ENCODE measurements at places on chromosomes 4 and X. TPM values are rescaled to one million over a fixed set of nuclear protein-coding genes. Genes with fewer than 3 reads are reported as not detected.

Gene PRRG1
- total RNA-seq: not detected

Gene SPIN3
- total RNA-seq: 21.5 TPM

Gene HSD17B13
- total RNA-seq: 0.94 TPM

Gene PHOX2B
- total RNA-seq: not detected

Gene BRS3
- not detected for total RNA-seq

Gene NEUROG2
- total RNA-seq: not detected

Gene PPP4R3C
- not detected for total RNA-seq

Gene GAGE2A
- total RNA-seq: not detected

Gene ALB
- total RNA-seq: 0.88 TPM

Gene MBTPS2
- total RNA-seq: 6.4 TPM

DNA sequence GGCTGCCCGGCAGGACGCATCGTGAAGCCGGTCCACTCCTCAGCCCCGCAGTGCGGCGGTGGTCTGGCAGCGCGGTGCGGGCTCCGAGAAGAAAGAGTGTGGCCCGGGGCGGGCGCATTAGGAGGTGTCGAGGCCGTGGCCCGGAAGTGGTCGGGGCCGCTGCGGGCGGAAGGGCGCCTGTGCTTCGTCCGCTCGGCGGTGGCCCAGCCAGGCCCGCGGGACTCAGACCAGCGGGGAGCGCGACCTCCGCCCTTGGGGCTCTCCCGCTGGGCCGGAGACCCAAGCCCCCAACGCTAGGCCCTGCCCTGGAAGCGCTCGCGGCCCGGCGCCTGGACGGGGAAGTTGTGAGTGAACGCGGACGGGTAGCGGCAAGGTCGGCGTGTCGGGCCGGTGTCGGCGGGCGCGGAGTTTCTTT, 60.0 kb downstream of the HS3ST1 start:
- H3K4me1 ChIP-seq: no peaks in the 10 kb centered on the region
- peaks cover 8% of the 10 kb centered on the region for H3K36me3 ChIP-seq
- DNase-seq: no peak
- H3K4me3 ChIP-seq: no peak overlapping the region
- peaks cover 15% of the 10 kb centered on the region for H3K27me3 ChIP-seq

GRCh38 chr4:740656-741282, 35.1 kb downstream of the PCGF3 start:
- no peak overlapping the region for H3K27ac ChIP-seq
- no peak for DNase-seq
- H3K27me3 ChIP-seq: no peaks in the 10 kb centered on the region
- no peaks in the 10 kb centered on the region for H3K4me1 ChIP-seq
- H3K4me3 ChIP-seq: no peak overlapping the region

DNA sequence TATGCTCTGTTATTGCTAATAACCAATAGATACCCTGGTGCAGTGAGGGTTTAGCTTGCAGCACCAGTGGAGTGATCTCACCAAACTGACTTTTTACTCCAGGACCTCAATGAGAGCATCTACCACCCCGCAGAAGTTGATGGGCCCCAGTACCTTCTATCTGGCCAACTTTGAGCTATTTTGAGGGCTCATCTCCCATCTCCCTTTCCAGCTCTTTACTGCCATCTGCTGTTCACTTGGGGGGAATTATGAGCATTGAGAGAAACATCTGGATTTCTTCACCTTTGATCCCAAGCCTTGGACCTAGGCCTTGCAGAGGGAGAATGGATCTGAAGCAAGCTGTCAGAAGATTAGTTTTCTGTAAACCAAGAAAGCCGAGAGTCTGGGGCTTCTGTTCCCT, 143.6 kb downstream of the TMEM164 start:
- H3K4me1 ChIP-seq: no peaks in the 10 kb centered on the region
- DNase-seq: peak; percentile 5
- no peak overlapping the region for H3K4me3 ChIP-seq
- H3K36me3 ChIP-seq: peaks cover 23% of the 10 kb centered on the region
- no peaks in the 10 kb centered on the region for H3K27me3 ChIP-seq
- H3K27ac ChIP-seq: no peak overlapping the region

GRCh38 chr4:159006202-159006601, 96.7 kb upstream of the RAPGEF2 start:
- H3K27me3 ChIP-seq: peaks cover 9% of the 10 kb centered on the region
- no peak overlapping the region for H3K4me3 ChIP-seq
- no peak for DNase-seq
- H3K36me3 ChIP-seq: no peaks in the 10 kb centered on the region

DNA sequence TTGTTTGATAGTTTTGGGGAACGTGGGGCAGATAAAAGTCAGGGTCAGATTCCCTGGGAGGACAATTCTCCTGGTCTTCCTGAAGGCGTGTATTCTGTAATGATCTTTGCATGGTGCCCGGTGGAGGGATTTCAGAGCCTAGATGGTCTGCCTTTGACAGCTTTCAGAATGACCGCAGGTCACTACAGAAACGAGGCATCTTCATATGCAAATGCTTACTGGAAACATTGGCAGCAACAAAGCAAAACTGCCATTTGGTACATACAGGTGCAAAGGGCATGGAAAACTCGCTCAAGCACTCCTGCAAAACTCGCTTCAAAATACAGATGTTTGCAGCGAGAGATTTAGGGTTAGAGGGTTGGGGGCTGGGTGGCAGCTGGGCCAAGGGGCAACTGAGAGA, 8.8 kb downstream of the C4orf50 start:
- H3K27ac ChIP-seq: no peak overlapping the region

DNA sequence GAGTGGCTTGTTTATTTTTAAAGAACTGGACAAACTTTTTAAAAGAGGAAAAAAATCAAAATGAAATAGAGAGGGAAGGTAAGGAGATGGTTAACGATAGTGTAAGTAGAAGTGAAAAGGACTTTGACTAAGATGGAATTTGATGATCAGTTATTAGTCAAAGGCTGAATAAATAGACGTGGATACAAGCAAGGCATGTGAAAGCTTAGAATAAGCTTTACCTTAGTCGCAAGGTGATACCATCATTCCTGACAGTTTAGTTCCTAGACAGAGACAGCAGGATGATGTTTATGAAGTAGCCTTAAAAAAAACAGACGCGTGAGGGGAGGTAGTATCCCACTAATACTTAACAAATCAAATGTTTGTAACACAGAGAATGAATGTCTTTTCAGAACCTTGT, 97.3 kb downstream of the PALLD start:
- no peak for DNase-seq
- H3K4me1 ChIP-seq: peaks cover 2% of the 10 kb centered on the region
- H3K27ac ChIP-seq: no peak overlapping the region
- H3K4me3 ChIP-seq: no peak overlapping the region
- no peaks in the 10 kb centered on the region for H3K27me3 ChIP-seq
- no peaks in the 10 kb centered on the region for H3K36me3 ChIP-seq

- H3K27me3 ChIP-seq: no peaks in the 10 kb centered on the region
- H3K4me1 ChIP-seq: peaks cover 2% of the 10 kb centered on the region
- H3K27ac ChIP-seq: no peak overlapping the region
- no peak overlapping the region for H3K4me3 ChIP-seq
Observed at GRCh38 chr4:123699880-123700771, 303.5 kb downstream of the SPRY1 start.

DNA sequence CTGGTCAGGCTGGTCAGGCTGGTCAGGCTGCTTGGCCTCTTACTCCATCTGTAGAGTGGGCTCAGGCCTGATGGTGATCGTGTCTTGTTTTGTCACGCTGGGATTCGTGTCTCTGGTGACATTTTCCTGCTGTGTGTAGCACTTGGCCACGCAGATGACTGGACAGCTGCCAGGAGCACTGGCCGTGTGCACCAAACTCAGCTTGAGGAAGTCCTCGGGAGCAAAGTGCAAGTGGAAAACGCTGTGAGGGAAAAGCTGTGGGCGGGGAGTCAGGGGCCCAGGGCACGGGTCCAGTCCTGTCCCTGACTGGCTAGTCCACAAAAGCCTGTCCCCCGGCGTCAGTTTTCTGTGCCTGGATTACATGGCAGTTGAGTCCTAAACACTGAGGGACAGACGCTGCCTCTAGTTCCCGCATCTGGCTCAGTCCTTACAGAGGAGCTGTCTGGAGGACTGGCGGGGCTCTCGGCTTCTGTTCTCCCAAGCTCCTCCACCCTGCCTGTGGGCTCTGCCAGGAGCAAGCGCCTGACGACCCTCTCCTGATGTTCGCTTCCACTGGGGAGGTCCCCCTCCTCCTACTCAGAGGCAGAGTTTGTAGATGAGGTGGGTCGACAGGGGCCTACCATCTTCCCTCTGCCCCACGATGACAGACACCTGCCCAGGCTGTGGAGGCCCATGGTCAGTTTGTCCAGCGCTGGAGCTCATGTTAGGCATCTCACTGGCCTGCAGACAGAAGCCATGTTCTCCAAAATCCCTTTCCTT, 35.9 kb upstream of the GRPEL1 start:
- H3K4me3 ChIP-seq: peak overlapping the region; percentile 95
- H3K27ac ChIP-seq: peak overlapping the region; percentile 65
- peak; percentile 16 for DNase-seq
- H3K36me3 ChIP-seq: no peaks in the 10 kb centered on the region
- no peaks in the 10 kb centered on the region for H3K27me3 ChIP-seq

GRCh38 chr4:2753436-2753835, 2.7 kb downstream of the TNIP2 start:
- H3K36me3 ChIP-seq: no peaks in the 10 kb centered on the region
- no peak overlapping the region for H3K4me3 ChIP-seq
- H3K27ac ChIP-seq: no peak overlapping the region
- H3K27me3 ChIP-seq: no peaks in the 10 kb centered on the region
- peaks cover 44% of the 10 kb centered on the region for H3K4me1 ChIP-seq

DNA sequence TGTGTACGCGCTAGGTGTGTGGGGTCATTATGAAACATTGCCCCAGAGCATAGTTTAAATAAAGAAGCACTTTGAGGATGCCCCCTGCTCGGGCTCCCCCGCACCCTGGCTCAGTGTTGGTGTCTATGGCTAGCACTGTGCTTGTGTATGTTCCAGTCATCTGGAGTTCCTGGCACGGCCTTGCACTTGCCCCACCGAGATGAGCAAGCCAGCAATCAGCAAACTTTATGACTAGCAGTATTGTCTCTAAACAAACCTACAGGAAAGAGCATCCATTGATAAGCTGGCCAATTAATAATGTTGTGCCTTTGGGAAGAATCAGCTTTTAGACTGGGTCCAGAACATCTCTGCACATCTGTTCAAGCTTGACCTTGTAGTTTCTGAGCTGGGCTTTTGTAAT, 707 bp upstream of the SHROOM4 start:
- no peak overlapping the region for H3K4me3 ChIP-seq
- DNase-seq: no peak
- H3K36me3 ChIP-seq: no peaks in the 10 kb centered on the region
- no peak overlapping the region for H3K27ac ChIP-seq

DNA sequence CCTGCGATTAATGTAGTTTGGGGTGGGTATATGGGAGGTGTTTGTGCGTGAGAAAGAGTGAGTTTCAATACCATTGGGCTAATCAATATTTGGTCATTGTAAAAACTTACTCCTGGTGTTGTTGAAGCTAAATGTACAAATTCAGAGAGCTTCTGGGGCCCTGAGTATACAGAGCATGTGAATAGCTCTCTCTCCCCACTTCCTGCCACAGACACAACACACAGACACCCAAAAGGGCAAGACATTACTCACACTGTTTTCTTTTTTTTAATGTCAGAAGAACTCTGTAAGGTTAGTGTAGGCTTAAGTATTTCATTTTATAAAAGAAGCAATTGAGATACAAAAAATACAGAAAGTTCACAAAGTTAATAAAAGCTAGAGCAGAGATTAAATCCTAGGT, 151.3 kb upstream of the KCNIP4 start:
- H3K4me3 ChIP-seq: peak overlapping the region; percentile 49
- peak overlapping the region; percentile 37 for H3K27ac ChIP-seq
- no peaks in the 10 kb centered on the region for H3K27me3 ChIP-seq

GRCh38 chrX:150049647-150050046, 111.4 kb upstream of the EOLA2 start:
- H3K4me1 ChIP-seq: no peaks in the 10 kb centered on the region
- H3K4me3 ChIP-seq: no peak overlapping the region
- H3K27me3 ChIP-seq: peaks cover 4% of the 10 kb centered on the region

DNA sequence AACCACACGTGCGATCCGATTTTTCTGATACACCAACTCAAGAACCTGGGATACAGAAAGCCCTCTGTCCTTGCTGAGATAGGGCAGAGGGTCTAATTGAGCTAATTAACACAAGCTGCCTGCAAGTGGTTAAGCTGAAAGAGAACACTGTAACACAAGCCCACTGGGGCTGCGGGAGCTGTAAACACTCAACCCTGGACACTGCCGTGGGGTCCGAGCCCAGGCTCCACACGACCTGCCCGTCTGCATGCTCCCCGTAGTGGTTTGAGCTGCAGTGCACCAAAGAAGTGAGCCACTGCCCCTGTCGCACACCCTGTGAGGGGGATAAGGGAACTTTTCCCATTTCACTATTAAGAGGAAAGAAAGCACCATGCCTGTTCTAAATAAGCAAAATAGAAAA, 54.6 kb downstream of the SPANXN3 start:
- no peaks in the 10 kb centered on the region for H3K4me1 ChIP-seq
- H3K27ac ChIP-seq: no peak overlapping the region
- DNase-seq: no peak
- H3K27me3 ChIP-seq: no peaks in the 10 kb centered on the region

DNA sequence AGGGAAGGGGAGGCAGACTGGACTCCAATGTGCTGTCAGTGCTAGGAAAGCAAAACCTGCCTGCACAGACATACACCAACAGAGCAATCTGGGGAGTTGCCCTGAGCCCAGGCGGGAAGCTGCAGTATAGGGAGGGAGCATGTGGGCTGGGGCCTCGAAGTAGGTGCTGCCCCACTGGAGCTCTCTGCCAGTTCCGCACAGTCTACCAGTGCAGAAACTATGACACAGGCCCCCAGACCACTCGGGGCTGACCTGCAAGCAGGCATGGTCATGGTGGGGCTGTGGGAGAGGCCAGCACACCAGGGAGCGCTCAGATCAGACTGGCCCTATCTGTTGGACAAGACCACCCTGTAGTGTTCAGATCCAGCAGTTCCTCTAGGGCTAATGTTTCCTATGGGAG, 344.1 kb upstream of the TRAM1L1 start:
- no peaks in the 10 kb centered on the region for H3K27me3 ChIP-seq
- no peak overlapping the region for H3K27ac ChIP-seq
- H3K4me3 ChIP-seq: no peak overlapping the region
- no peak for DNase-seq
- H3K36me3 ChIP-seq: no peaks in the 10 kb centered on the region

DNA sequence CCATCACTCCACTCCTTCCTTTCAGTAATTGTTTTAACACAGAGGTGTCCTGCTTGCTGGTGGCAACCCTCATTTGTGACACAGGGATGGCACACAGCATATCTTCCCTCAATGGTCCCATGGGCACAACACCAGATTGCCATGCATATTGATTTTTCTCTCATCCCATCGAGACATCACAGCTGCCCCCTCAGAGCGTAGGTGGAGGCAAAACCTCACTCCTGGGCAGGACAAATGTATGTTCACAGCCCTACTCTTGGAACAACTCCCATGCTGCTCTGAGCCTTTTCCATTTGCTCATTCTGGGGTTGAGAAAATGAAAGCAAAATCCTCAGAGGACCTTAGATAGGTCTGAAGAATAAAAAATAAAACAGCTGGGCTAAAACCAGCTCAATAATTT, 172.2 kb downstream of the GABRB1 start:
- no peak overlapping the region for H3K27ac ChIP-seq
- DNase-seq: no peak
- no peaks in the 10 kb centered on the region for H3K36me3 ChIP-seq
- H3K4me1 ChIP-seq: no peaks in the 10 kb centered on the region
